Renal pelvis (tissue), 12 donors: ENCODE measurements at places on chromosomes 1 and 21.

DNA sequence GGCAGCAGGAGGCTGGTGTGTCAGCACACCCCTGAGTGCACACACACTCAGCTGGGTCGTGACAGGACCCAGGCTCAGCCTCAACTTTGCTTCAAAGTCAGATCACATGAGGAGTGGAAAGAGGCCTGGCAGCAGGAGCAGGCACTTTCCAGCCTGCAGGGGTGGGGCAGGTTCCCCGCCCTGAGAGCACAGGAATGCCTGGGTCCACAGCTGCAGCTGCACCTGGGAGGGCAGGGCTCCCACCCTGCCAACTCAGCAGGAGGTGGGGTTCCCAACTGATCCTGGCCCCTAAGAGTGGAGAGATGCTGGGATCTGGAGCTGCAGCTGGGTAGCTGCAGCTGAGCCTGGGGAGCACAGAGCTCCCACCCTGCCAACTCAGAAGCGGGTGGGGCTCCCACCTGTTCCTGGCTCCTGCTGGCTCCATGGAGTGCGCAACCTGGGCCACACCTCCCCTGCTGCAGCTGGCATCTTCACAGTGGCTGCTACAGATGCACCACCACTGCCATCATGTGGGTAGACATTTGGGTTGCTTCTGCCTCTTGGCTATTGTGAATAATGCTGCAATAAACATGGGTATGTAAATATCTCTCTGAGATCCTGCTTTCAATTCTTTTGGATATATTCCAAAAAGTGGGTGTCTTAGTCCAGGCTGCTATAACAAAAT lies 415.4 kb downstream of the TTLL7 start:
- no peak for DNase-seq

DNA sequence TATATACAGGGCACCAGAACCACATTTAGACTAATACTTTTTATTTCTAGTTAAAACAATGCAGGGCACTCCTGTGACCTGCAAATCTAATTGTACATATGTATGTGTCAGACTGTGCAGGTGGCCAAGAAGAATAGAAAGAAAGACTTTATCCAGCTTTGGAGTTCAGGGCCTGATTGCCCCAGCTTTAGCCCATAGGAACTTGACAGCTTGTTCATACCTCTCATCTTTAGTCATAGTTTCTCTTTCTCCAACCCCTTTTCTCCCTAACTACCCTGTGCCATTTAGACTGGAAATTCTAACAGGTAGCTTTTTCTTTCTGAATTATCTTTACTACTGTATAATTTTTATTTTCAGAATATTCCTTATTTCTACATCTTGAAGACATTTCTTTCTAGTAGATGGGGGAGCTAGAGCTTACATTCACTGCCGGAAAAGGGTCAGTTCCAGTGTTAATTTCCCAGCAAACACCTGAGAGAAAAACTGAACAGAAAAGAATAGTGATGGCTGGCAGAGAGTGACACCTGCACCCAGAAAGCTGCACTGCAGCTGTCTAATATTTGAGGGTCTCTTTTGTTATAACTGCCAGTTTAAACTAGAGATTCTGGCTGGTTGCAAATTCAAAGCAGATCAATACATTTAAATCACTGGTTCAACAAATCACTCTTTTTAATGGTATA lies 8.4 kb downstream of the YBX1 start:
- no peak for DNase-seq

GRCh38 chr1:54266195-54266594 lies 66.2 kb downstream of the MRPL37 start:
- no peak for DNase-seq

GRCh38 chr1:55284856-55285255 lies 69.7 kb upstream of the USP24 start:
- peak; percentile 30 for DNase-seq

DNA sequence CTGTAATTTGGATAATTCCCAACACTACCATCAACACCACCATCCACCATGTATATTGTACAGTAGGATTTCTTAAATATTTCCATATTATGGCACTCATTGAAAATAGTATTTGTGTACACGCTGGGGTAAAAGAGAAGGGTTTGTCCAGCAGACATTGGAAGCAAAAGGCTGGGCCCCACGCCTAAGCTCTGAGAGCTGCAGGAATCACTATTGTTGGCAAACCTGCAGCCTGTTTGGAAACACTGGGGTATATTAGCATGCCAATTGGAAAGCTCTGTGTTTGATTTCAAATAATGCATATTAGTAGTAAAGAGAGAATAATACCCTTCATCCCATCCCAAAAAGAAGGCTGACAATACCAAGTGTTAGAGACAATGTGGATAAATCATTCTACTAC lies 81.5 kb upstream of the DPYD start:
- no peak for DNase-seq

DNA sequence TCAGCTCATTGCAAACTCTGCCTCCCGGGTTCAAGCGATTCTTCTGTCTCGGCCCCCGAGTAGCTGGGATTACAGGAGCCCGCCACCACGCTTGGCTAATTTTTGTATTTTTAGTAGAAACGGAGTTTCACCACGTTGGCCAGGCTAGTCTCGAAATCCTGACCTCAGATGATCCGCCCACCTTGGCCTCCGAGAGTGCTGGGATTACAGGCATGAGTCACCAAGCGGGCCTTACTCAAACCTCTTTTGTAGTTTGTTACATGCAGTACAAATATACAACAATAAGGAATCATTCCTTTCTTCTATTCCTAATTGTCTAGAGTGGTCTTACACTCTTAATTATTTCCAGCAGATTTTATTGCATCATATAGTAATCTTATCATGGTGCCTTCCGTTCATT lies 16.6 kb downstream of the SPATA17 start:
- DNase-seq, result no peak

GRCh38 chr21:45465611-45466329 lies 60.8 kb downstream of the COL18A1 start:
- DNase-seq, result no peak

DNA sequence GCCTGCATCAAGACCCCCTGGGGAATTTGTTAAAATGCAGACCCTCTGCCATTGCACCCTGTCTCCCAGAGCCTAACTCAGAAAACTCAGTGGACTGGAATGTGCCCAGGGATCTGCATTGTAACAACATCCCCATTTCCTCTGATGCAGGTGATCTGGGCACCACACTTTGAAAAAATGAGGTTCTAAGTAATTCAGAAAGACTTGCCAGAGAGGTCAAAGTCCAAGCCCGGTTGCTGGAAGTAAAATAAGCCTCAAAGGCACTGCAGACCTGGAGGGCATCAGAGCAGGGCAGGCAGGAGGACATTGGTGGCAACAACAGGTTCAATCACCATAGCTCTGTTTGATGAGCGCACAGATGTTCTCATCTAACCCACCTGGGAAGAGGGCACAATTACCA lies 90.7 kb downstream of the SYT2 start:
- DNase-seq, result no peak

- no peak for DNase-seq
These were observed 193.2 kb downstream of the LHX8 start for GRCh38 chr1:75327395-75327794.

DNA sequence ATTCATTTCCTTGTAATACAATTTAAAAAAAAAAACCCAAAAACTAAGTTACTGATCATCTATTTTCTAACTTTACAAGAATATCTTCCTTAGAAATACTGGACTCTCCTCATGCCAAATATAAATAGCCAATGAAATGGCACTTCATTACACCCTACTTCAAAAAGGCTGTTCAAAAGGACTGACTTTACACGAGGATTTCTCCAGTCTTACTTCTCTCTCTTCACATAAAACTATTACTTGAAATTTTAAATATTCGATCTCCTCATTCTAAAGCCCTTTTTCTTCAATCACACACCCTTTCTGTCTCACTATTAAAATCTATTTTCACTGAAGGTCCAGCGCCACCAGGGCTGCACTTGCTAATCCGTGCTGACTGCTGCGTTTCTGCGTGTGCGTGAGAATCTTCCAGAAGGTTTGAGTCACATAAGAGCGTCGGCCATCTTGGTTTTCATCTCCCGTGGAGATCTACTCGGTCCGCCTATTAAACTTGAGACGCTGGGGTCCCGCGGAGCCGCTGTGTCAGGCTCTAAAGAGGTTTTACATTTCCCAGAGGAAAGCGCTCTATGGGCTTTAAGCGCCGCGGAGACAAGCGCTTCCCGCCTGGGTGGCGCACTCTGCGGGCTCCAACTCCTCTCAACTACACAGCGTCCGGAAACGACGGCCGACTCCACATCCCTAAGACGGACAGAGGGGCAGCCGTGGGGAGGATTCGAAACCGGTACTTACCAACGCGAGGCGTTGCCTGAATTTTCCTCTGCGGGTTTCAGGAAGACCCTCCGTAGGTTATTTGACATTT lies 631 bp downstream of the LRIF1 start:
- DNase-seq, result peak; percentile 58

DNA sequence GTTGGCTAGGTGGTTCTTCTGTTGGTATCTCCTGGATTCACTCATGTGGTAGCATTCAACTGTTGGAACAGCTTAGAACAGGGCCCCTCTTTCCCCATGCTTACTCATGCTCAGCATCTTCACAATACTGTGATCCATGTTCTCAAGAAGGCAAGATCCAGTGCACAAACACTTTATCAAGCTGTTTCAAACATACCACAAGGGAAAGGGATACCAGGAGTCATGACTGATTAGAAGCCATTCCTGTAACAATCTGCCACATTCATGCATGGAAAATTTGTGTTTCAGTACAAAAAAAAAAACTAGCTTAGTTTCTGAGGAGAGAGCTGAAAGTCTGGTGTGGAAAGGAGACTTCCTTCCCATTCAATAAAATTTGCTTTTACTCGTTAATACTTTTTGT lies 169.8 kb upstream of the CACYBP start:
- DNase-seq, result no peak

DNA sequence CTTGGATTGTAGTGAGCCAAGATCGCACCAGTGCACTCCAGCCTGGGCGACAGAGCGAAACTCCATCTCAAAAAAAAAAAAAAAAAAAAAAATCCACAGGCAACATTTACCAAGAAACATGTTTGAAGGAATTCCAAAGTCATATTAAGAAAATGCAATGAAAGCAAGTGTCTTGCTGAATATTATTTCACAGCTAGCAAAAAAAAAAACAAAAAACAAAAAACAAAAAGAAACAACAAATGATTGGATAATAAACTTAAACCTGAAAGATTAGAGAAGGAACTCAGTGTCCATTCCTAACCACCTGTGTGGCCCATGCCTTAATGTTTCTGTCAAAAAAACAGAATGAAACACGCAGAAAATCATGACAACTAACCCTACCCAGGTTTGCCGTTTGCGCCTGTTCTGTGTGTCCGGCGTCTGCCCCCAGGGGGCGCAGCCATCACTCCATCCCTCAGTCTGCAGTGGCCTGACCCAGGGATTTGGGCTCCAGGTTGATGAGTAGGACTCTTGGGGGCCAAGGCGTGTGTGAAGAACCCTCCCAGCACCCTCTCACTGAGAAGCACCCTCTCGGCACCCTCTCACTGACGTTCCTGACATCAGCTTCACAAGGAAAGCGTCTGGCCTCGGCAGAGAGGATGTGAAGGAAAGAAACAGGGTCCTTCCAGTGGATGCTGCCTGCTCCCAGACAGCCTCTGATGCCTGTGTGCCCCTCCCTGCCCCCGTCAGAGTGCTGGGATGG lies 19.2 kb upstream of the PTTG1IP start:
- no peak for DNase-seq

- DNase-seq, result peak; percentile 42
These were observed 89.6 kb downstream of the NFIA start for GRCh38 chr1:61171974-61172373.

DNA sequence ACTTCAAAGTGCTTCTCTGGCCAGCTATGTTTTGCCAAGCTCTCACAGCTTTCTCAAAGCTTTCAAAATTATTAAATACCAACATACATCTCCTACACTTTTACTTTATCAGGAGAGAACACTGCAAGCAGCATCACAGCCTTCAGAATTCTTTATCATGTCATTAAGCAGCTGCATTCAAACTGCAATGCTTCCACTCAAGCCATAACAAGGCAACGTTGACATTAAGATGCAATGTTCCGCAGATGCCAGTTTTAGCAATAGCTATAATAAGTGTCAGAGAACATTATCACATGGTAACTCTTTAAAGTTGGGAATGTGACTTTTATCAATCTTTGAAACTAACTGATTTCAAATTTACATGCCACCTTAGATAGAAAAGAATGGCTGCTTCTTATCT lies 91.9 kb downstream of the LRRC53 start:
- no peak for DNase-seq

DNA sequence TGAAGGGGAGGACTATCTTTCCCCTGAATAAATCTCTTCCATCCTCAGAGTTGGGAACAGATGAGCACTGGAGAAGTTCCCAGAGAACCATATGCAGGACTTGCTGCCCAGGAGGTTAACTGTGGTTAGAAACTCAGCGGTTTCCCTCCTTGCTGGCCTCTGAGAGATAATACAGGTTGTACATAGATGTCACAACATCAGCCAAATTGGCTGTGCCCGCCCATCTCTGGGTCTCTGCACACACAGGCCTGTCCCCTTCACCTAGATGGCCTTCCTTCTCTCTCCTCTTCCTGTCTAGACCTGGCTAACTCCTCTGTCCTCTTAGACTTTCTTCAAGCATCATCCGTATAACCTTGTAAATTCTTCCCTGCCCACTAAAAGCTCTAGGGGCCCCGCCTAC lies 5.7 kb downstream of the RGS5 start:
- DNase-seq, result no peak

- DNase-seq, result no peak
These were observed 12.9 kb upstream of the KCNE1 start for GRCh38 chr21:34524646-34525601.

DNA sequence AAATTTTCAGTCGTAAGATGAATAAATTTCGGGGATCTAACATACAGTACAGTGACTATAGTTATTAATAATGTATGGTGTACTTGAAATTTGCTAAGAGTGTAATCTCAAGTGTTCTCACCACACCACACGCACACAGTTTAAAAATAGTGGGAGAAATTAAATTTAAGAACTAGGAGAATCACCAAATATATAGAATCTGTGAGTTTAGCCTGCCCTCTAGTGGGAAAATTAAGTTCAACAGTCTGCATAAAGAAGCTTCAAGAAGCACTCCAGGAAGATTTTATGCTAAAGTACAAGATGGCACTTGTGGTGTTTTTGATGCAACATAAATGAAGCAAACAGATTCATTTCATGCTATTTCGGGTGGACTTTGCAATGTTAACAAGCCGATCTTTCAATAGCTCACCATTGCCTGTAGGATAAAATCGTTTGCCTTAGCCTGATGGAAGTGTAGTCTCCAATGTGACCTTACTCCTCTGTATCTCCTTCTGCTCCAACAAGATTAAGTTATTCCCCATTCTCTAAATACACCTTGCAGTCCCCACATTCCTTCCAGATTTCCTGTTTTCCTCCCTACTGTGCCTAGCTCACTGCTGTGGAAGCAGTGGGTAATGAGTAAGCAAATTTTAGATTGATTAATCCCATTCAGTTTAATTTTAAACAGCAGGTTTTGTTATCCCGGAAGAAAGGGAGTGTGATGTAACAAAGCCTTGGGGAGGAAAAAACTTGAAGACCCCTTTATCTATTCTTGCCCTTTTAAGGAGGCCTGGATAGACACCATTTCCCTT lies 8.7 kb upstream of the PIK3C2B start:
- peak; percentile 80 for DNase-seq
